ENCODE measurements at places on chromosomes 4 and X. TPM values are rescaled to one million over a fixed set of nuclear protein-coding genes. Genes with fewer than 3 reads are reported as not detected.
A peak's percentile ranks its signal among the peaks of the same experiment; 100 is the strongest.

Gene TMEM271
- total RNA-seq = not detected

Gene RHOXF1
- total RNA-seq = not detected

DNA sequence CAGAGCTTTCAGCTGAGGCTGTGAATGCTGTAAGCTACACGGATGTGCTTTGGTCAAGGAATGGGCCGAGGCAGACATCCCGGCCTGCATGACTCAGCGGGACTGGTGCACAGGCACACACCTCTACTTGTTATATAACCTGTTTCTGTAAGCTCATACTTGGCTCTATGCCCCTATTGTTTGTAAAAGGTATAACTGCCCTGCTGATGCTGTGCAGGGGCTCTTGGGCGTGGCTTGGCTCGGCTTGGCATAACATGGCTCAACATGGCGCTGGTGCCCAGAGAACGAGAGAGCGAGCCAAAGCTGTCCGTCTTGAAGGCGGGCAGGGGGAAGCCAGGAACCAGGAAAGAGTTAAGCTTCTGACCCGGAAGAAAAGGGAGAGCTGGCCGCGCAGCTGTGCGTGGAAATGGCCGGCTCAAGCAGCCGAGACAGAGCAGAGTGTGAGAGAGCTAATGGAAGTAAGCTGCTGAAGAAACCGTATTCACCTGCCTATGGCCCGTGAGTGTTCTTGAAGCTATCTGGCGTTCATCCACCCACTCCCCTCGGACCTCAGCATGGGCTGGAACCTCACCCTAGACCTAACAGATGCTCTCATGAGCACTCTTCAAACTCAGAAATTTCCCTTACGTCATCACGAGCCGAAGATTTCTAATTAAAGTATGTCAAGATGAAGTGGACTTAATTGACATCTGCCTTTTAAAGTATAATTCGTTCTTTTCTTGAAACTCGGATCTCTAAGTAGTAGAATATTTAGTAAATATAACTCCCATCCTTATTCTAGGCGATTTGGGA lies 286.3 kb upstream of the AGA start:
- no peaks in the 10 kb centered on the region for H3K4me1 ChIP-seq
- no peaks in the 10 kb centered on the region for H3K27me3 ChIP-seq
- H3K27ac ChIP-seq = no peak overlapping the region
- DNase-seq = peak; percentile 2

DNA sequence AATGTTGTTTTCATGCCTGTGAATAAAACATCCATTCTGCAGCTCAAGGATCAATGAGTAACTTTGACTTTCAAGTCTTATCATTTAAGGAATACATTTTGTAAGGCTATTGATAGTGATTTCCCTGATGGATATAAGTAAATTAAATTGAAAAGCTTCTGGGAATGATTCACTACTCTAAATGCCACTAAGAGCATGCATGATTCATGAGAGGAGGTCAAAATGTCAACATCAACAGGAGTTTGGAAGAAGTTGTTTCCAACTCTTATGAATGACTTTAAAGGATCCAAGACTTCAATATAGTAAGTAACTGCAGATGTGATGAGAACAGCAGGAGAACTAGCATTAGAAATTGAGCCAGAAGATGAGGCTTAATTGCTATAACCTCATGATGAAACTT lies 1487.3 kb downstream of the PCDH7 start:
- no peaks in the 10 kb centered on the region for H3K4me1 ChIP-seq
- no peak overlapping the region for H3K27ac ChIP-seq
- H3K27me3 ChIP-seq = no peaks in the 10 kb centered on the region
- H3K36me3 ChIP-seq = no peaks in the 10 kb centered on the region
- no peak for DNase-seq
- no peak overlapping the region for H3K4me3 ChIP-seq

Gene TLR1
- total RNA-seq = not detected

- H3K4me1 ChIP-seq = peaks cover 2% of the 10 kb centered on the region
- no peak for DNase-seq
These were observed 251.6 kb downstream of the CBR4 start for GRCh38 chr4:168758351-168758876.

DNA sequence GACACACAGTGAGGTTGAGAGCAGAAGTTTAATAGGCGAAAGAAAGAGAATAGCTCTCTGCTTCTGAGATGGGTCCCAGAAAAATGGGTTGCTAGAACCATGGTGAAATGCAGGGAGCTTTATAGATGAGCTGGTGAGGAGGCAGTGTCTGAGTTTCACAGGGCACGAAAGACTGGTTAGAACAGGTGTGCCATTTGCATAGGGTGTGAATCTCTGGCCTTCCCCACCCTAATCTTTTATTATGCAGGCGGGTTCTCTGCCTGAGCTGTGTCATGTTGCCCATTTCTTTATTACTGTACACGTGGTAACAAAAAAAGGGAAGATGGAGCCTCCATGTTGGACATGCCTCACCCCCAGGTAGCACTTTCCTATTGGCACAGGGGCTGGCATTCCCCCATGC lies 39.1 kb downstream of the FUNDC1 start:
- H3K4me3 ChIP-seq = no peak overlapping the region
- no peak overlapping the region for H3K27ac ChIP-seq
- no peaks in the 10 kb centered on the region for H3K36me3 ChIP-seq

GRCh38 chr4:135492439-135492838 lies 1290.8 kb upstream of the PABPC4L start:
- no peak for DNase-seq
- no peaks in the 10 kb centered on the region for H3K4me1 ChIP-seq
- no peak overlapping the region for H3K4me3 ChIP-seq
- no peak overlapping the region for H3K27ac ChIP-seq

GRCh38 chrX:119685225-119686066 lies 7.5 kb downstream of the SEPTIN6 start:
- H3K27ac ChIP-seq = no peak overlapping the region
- H3K27me3 ChIP-seq = no peaks in the 10 kb centered on the region
- H3K36me3 ChIP-seq = no peaks in the 10 kb centered on the region

Gene PABPC4L
- not detected for total RNA-seq

DNA sequence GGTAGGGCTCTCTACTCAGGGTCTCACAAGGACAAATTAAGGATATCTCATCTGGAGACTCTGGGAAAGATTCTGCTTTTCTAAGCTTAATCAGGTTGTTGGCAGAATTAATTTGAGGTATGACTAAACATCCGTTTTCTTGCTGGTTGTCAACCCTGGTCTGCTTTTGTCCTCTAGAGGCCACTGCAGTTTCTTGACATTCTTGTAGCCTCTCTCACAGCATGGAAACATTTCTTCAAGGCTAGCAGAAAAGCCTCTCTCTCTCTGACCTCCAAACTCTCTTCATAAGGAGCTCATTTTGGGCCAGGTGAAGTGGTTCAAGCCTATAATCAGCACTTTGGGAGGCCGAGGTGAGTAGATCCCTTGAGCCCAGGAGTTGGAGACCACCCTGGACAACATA lies 749.5 kb upstream of the PCDH7 start:
- no peak overlapping the region for H3K27ac ChIP-seq
- H3K36me3 ChIP-seq = no peaks in the 10 kb centered on the region
- H3K27me3 ChIP-seq = no peaks in the 10 kb centered on the region
- no peak overlapping the region for H3K4me3 ChIP-seq

DNA sequence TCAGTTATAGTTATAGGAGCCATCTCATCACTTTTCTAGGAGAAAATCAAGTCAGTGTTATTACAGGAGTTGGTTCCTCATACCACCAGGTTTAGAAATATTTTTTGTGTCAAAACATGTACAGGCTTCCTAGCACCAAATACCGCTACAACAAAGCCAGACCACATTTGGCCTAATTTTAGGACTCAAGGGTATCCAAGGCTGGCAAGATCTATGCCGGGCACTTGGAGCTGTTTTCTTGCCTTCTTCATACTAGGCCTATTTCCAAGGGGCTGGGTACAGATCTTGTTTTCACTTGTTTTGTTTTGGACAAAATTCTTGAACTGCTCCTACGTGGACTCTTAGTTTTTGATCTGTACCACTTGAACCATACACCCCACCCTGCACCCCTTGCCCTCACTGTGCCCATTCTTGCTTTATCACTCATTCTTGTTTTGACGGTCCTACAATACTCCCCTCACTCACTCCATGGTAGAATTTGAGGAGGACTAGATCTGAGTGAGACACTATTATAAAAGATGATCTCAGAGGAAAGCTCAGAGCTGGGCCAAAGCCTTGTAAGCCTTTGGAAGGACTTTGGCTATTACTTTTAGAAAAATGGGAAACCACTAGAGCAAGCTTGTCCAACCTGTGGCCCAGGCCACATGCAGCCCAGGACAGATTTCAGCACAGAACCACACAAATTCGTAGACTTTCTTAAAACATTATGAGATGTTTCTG lies 17.7 kb upstream of the TMEM144 start:
- H3K27ac ChIP-seq = no peak overlapping the region
- no peaks in the 10 kb centered on the region for H3K36me3 ChIP-seq

DNA sequence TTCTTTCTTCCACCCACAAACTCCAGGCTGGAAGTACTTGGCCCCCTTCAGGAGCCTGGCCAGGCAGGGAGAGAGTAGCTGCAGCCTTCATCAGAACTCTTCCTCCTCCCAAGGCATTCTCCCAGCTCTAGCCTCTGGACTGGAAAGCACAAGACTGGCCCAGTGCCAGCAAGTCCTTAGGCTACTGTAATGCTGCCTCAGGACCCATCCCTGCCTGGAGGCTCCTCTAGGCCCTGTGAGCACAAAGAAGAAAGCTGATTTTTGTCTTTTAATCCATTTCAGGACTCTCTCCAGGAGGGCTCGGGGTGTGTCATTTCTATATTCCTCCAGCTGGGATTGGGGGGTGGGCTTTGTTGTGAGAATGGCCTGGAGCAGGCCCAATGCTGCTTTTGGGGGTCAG lies 10.8 kb downstream of the AWAT2 start:
- H3K27ac ChIP-seq = no peak overlapping the region
- H3K36me3 ChIP-seq = no peaks in the 10 kb centered on the region
- H3K27me3 ChIP-seq = no peaks in the 10 kb centered on the region
- H3K4me3 ChIP-seq = no peak overlapping the region

GRCh38 chr4:123096038-123096437 lies 173.6 kb upstream of the NUDT6 start:
- H3K4me1 ChIP-seq = no peaks in the 10 kb centered on the region
- DNase-seq = no peak
- no peaks in the 10 kb centered on the region for H3K27me3 ChIP-seq
- H3K36me3 ChIP-seq = no peaks in the 10 kb centered on the region

DNA sequence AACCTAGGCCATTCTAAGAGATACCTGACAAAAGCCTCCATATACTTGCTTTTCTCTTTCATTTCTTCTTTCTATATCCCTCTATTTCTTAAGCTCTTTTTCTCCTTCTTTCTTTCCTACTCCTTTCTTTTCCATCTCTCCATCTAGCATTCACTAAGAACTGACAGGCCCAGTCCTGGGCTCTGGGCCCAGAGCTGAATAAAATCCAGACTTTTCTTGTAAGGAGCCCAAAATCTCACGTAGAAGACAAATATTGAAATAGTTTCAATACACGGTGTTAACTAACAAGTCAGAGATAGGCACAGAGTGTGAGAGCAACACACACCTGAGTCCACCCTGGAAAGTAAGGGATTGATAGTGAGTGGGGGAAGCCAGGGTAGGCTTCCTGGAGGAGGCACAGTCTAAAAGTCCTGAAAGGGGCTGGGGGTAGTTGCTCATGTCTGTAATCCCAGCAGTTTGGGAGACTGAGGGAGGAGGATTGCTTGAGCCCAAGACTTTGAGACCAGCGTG lies 73.2 kb upstream of the EFNB1 start:
- no peaks in the 10 kb centered on the region for H3K27me3 ChIP-seq
- H3K4me3 ChIP-seq = no peak overlapping the region
- no peak overlapping the region for H3K27ac ChIP-seq
- H3K4me1 ChIP-seq = no peaks in the 10 kb centered on the region
- no peak for DNase-seq

GRCh38 chr4:54187148-54187547 lies 41.9 kb upstream of the PDGFRA start:
- no peaks in the 10 kb centered on the region for H3K27me3 ChIP-seq
- H3K27ac ChIP-seq = peak overlapping the region; percentile 48

DNA sequence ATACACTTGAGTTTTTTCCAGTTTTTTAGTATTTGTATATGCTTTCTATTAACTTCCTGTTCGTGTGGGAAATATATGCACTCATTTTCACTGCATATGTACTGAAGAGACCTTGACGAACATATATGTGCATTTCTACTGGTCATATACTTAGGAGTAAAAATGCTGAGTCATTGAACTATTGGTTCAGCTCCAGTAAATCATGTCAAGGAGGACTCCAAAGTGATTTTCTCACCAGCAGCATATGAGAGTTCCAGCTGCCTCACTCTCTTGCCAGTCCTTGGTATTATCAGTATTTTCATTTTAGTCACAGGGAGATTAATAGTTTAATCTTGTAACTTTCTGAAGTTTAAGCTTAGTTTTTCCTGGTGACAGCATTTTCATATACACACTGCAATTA lies 2750.2 kb downstream of the ARAP2 start:
- no peak overlapping the region for H3K4me3 ChIP-seq
- no peaks in the 10 kb centered on the region for H3K27me3 ChIP-seq
- no peaks in the 10 kb centered on the region for H3K4me1 ChIP-seq
- no peaks in the 10 kb centered on the region for H3K36me3 ChIP-seq
- no peak for DNase-seq
- no peak overlapping the region for H3K27ac ChIP-seq

DNA sequence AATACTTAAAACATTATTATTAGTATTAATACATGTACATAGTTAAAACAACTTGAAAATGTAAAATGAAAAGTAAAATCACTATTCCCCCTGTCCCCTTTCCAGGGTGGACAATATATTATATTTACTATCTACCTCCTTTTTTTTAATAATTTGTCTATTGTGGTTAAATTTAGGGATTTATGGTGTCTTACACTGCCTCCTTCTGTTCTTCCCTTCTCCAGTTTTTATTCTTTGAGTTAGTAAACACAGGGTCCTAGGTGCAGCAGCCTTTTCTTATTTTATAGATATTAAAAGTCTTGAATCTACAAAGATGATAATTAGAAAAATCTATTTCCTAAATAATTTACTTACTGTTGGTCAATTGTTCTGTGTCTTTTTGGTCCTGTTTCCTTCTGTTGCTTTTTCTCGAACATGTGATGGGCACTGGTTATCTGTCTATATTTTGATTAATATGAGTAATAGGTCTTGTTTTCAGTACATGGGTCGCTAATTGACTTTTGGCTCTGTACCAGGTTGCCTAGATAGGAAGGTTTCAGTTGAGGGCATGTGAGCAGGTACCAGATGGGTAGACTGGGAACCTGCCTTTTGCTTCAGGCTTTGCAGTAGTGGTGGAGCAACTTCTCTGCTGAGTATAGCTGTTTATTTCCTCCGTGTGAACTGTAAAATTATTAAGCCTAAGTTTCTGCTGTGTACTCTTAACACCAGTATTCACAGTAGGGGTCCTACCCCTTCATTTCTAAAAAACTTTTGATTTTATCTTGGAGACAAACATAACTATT lies 1.1 kb downstream of the NUDT9 start:
- no peaks in the 10 kb centered on the region for H3K27me3 ChIP-seq
- peak overlapping the region; percentile 79 for H3K4me3 ChIP-seq
- peaks cover 23% of the 10 kb centered on the region for H3K4me1 ChIP-seq
- H3K36me3 ChIP-seq = no peaks in the 10 kb centered on the region
- peak overlapping the region; percentile 96 for H3K27ac ChIP-seq

Gene CFAP299
- not detected for total RNA-seq

Measured in Caco-2 (cell line).